ENCODE measurements at places on chromosomes 7 and 10.

DNA sequence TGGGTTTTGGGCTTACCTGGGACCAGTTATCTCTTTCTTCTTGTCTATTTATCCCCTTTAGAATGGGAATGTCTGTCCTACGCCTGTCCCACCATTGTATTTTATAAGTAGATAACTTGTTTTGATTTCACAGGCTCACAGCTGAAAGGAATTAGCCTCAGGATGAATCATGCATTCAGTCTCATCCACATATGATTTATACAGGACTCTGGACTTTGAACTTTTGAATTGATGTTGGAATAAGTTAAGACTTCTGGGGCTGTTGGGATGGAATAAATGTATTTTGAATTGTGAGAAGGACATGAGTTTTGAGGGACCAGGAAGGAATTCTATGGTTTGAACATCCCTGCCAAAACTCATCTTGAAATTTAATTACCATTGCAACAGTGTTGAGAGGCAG lies 112.6 kb downstream of the AMPH start:
- no peak for DNase-seq

- DNase-seq = no peak
Observed at GRCh38 chr7:71326595-71326994, 194.7 kb downstream of the GALNT17 start.

DNA sequence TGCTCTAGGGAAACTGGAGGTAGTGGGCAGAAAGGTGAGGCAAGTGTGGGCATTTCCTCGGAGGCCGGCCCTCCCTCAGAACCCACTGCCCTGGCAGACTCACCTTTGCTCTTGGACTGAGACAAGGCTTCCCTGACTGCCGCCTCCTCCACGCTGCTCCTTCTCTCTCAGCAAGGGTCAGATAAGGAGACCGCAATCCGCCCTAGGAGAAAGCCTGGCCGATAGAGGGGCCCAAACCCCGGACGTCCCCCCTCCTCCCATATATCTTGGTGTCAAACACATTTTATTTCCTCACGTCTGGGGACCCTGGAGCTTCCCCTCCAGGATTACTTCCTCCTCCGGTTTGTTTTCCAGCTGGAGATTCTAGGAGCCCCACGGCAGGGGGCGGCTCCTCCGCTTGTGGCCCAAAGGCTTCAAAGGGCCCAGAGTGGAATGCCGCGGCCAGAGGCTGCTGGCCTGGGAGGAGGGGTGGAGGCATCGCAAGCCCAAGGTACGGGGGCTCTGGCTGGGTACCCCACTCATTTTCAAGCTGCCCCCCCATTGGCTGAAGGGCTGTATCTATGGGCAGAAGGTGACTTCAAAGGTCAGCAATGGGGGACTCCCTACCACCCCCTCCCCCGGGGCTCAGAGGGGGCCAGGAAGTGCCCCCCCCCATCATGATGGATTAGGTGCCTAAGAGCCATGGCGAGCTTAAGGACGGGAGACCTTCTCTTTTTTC lies 31.7 kb upstream of the LBX1 start:
- DNase-seq = no peak

DNA sequence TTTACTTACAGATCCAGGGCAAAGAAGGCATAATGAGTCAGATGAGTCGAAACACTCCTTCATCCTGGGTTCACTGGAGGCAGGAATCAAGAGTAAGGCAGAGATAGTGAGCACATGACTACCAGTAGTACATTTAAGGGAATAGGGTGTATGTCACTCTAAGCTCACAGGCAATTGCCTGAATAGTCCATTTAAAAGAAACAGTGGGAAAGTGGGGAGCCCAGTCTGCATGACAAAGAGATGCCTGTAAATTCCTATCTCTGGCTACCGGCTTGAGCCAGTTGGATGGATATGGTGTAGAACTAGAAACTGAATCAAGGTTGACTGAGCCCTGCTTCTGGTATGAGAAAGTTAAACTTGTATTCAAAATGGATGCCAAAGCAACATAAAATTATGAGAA lies 861.5 kb upstream of the ZWINT start:
- DNase-seq = no peak

GRCh38 chr10:119651514-119652360 lies 557 bp downstream of the BAG3 start:
- DNase-seq = no peak

DNA sequence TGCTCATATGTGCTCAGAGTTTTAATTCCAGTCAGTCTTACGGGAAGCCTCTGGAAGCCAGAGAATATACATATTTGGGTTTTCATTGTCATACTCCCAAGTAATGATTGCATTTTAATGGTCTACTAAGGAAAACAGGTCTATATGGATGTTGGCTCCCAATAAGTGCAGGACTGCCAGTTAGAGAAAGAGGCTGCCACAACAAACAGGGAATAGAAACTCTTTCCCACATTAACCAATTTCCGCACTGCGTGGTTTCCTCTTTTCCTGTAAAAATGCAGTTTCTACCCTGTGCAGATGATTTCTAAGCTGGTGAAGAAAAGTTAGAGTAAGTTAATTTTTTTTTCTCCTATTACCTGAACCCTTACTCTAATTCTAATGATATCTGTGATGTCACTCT lies 78.2 kb downstream of the CCSER2 start:
- DNase-seq = no peak

GRCh38 chr7:132709971-132710567 lies 133.8 kb upstream of the PLXNA4 start:
- DNase-seq = peak; percentile 2

GRCh38 chr10:62632071-62632809 lies 172.3 kb upstream of the ADO start:
- no peak for DNase-seq
